ENCODE measurements at places on chromosomes 3 and 15.

- DNase-seq: no peak
These were observed 183.5 kb upstream of the NSMCE3 start for GRCh38 chr15:29452881-29453731.

GRCh38 chr3:121924734-121925133, 30.5 kb downstream of the SLC15A2 start:
- no peak for DNase-seq

GRCh38 chr3:117005274-117005673, 295.7 kb downstream of the TUSC7 start:
- DNase-seq: no peak

DNA sequence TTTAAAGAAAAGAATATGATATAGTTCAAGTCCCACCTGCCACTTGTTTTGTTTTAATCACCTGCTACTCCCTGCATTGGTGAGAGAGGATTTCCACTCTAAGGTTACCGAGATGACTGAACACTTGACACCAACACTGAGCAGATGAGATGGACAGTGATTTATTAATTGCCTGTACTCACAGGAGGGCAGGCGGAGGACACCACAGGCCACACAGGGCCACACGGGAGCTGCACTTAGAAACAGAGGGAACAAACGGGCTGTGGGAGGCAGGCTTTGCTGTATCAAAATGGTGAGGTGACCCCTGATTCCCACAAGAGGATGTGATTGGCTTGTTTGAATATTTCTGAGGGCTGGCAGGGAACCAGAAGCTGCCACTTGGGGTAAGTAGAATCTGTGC, 10.8 kb downstream of the MINAR1 start:
- DNase-seq: no peak

DNA sequence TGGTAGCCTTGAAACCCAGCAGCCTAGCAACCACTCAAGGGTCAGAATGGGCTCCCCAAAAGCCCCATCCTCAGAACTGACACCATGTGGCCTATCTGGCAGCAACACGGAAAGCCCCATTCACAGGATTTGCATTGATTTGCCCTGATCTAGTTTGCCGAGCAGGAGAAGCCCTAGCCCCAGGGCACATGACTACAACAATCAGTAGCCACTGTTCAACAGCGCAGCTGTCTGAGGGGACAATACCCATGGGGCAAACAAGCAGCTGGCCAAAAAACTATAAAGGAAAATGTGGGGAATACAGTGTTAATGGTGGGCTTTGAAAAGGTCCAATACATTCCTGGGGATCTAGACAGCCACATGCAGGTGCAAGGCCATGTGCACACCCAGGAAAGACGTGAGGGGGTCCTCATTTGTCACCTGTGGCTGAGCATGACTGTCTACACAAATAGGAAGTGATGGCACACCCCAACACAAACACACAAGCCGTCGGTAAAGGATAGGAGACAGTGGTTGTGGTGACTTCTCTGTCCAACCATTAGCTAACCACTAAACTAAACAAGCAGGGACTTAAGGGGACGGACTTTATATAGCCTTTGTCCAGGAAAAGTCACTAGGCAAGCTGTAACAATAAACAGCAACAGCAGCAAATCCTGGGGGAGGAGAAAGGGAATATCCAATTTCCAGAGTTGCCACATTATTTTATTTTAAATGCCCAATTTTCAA, 113.7 kb downstream of the LRIG1 start:
- no peak for DNase-seq

- no peak for DNase-seq
These were observed 511.1 kb upstream of the PROK2 start for GRCh38 chr3:72295962-72296450.

DNA sequence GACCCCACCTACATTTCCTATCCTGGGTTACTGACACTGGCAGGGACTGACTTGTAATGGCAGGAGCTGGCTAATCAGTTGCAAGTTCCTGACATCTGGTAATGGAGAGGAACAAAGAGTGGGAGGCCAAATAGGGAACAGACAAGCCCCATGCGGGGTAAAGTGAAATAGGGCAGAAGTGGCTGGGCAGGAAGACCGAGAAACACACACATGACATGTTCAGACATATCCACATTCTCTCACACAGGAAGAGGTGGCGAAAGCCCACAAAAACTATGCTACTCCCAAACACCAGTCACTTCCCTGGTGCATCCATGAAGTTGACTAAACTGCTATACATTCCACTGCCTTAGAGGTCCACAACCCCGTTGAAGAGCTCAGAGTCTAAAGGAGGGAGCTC, 394.1 kb upstream of the TBL1XR1 start:
- no peak for DNase-seq

DNA sequence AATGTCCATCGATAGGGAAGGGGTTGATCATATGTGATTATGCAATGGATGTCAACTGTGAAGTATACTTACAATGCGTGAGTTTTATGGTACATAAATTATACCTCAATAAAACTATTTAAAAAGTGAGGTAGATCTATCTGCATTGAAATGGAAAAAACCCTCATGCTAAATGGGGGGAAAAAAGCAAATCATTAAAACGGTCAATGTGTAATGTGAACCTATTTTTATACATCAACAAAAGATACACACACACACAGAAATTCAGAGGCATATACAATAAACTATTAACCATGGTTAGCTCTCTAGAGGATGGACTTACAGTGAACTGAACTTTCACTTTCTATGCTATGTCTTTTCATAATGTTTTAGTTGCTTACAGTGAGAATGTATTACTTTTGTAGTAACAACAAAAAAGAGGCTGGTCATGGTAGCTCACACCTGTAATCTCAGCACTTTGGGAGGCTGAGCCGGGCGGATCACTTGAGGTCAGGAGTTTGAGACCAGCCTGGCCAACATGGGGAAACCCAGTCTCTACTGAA, 23.1 kb downstream of the STIMATE start:
- no peak for DNase-seq

GRCh38 chr15:46786590-46787285, 930.6 kb upstream of the SEMA6D start:
- no peak for DNase-seq

GRCh38 chr15:57646087-57646486, 54.4 kb downstream of the MYZAP start:
- DNase-seq: no peak

- no peak for DNase-seq
These were observed 45.6 kb upstream of the PAQR5 start for GRCh38 chr15:69253156-69253555.

GRCh38 chr3:102148598-102149337, 286.0 kb upstream of the ZPLD1 start:
- no peak for DNase-seq

GRCh38 chr3:43128464-43128863, 22.6 kb upstream of the POMGNT2 start:
- DNase-seq: no peak

DNA sequence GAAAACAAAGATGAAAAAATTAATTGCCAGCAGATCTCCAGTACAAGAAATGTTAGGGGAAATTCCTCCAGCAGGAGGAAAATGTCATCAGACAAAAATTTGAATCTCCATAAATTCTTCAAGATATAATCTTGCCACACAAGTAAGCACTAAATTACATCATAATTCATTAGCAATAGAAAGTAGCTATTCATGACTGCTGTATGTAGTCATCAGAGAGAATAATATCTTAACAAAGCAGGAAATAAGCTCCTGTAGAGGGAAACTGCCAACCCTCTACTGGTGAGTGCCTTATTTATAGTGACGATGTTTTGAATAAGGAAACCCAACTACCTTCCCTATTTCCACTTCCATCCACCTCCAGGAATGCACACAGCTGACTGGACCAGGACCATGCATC, 15.8 kb upstream of the SLC27A2 start:
- DNase-seq: no peak

DNA sequence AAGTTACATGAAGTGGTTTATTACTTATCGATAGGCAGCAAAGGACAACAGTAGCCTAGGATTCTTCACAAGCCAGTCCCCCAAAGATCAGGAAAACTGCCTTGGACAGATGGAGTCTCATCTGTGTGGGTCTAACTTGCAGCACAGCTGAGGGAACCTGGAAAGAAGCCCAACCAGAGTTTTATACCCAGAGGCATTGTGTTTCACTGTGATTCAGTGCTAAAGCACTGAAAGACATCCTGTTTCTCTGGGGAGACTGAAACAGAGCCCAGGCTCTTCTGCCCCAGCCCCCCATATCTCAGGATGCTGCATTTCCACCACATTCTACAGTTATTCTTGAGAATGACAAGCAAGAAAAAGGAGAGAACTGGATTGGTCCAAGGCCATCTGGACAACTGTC, 48.2 kb upstream of the PYDC2 start:
- no peak for DNase-seq

DNA sequence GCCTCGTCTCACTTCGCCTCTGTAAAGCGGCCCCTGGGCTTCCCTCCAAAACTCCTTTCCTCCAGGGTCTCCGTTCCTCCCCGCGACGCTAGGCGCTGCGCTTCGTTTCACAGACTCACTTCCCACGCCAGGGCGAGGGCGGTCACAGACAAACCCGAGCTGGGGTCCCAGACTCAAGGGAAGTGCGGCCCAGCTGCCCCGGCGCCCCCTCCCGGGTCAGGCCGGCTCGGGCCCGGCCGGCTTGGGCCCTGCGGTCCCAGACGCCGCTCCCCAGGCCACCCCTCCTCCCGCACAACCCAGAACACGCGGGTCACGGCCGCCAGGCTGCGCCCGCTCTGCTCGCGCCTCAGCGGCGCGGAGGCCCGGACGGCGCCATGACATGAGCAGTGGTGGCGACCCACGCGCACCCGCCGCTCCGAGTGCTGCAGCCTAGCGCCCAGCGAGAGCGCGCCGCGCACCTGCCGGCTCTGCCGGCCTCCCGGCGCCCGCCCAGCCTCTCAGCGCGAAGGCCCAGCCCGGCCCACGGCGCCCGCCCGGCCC, 547 bp downstream of the NUP210 start:
- no peak for DNase-seq

GRCh38 chr3:148925845-148926244, 60.7 kb downstream of the CPA3 start:
- DNase-seq: no peak

DNA sequence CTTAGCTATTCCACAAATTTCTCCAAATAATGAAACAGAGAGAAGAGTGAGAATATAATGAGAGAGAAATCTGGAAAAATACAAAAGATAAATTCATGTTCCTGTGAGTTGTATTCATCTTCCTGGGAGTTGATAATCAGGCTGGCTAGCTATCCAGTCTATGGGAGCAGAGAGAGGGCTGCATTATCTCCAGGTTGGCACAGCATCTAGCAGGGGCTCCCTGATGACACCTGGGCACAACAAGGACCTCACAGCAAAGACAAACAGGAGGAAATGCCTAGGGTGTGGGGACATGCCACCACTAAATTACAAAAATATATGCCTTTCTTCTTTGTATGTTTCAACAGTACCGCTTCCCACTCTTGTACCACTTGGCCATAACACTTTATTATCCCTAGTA, 1.9 kb downstream of the EHD4 start:
- no peak for DNase-seq

Measured in activated CD8-positive, alpha-beta memory T cell treated with anti-CD3 and anti-CD28 coated beads for 1 hour (primary cell).